ENCODE measurements at places on chromosomes 7 and 10.

- no peak for DNase-seq
These were observed 2.1 kb downstream of the KIF5B start for GRCh38 chr10:32054094-32054493.

DNA sequence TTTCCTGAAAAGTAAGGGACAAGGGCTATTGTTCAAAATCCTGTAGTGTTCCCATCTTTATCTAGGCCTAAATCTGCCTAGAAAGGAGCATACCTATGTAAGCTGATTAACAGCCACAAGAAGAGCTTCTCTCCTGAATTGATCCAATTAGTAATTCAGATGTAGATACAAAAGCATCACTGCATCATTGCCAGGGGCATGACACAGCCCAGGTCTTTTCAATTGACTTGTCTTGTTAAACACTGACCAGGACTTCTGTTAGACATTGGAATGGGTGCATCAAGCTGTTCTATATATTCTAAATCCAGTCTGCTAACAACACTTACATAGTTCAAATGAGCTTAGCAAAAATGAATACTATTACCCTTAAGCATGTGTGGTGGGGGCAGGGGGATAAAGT lies 589.2 kb downstream of the INHBA start:
- DNase-seq, result no peak

- DNase-seq, result no peak
These were observed 353.1 kb downstream of the THSD7A start for GRCh38 chr7:11478882-11479281.

DNA sequence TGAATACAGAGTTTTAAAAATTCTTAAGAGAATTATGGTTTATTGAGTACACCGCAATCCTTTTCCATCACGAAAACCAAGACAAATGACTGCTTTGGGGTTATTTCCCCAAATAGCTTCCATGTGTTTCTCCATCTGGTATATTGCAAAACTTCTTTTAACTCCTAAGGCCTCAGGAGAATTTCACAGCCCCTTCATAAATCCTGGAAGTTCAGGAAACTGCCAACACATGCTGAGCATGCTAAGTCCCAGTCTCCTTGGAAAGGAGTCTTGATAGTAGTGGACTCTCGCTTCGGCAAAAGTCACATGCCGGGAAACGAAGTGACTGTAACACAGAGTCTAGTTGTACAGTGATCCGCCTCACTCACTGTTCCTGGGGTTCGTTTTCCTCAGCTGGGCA lies 88.1 kb upstream of the RSU1 start:
- no peak for DNase-seq

- no peak for DNase-seq
These were observed 151.7 kb upstream of the IGFBP3 start for GRCh38 chr7:46072722-46073121.

DNA sequence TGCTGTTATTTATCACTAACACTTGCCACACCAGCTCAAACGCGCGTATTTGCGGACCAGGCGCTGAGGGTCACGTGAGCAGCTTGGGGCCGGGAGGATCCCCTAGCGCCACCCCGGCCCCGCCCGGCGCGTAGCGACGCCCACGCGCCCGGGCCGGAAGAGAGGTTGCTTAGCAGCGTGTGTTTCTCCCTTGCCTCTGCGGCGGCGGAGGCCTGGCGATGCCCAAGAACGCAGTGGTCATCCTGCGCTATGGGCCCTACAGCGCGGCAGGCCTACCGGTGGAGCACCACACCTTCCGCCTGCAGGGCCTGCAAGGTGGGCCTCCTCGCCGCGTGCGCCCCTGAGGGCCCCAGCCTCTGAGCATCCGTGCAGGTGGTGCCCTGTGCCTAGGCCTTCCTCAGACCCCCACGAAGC lies at the start of gene C10orf53:
TSS of gene C10orf53 (plus strand) at position 172 of the 414 bp plus-strand sequence. CDS start at position 219, 47 bp downstream.
- no peak for DNase-seq

DNA sequence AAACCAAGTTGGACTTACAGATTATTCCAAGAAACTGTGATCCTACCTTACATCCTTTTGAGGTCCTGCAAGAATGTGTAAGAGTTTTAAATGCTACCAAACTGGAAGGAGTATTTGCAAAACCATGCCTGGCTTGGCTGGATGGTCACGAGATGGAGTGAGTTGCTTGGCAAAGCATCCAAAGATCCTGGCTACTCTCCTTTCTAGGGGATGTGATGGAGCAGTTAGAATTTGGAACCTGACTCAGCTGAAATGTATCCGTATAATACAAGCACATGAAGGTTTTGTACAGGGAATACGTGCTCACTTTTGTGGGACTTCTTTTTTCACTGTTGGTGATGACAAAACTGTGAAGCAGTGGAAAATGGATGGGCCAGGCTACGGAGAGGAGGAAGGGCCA lies 13.3 kb upstream of the SYPL1 start:
- no peak for DNase-seq

DNA sequence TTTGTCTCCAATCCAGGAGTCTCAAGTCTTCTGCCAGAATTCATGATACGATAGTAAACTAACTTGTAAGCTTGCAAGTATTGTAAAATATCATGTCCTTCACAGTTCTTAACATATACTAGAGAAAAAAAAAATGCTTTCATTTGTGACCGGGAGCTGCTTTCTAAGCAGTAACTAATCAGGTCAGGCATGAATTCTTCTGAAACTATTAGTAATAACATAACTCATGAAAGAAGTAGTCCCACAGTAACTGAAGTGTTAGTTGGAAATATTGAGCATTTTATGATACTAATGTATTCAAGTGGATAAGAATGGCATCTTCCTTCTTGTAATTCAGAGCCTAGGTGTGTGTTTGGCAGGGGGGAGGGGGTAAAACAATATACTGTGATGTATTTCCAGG lies 665.6 kb downstream of the DNAJB9 start:
- DNase-seq, result no peak

DNA sequence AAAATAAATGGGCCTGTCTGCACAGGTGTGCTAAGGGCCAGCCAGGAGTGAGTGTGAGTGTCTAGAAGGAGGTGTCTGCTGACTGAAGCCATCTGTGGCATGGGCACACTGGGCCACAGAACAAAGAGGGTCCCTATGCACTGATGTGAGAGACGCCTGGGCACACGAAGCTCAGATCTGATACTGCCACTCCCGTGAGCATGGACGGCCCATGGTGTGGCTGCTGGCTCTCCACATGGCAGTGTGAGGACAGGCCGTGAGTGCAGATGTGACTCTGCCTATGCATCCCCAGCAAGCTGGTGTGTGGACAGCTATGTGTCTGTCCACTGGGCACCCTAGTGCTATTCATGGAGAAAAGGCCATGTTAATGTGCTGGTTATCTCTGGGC lies 12.8 kb upstream of the MYL7 start:
- no peak for DNase-seq

- no peak for DNase-seq
These were observed 16.2 kb downstream of the FGFBP3 start for GRCh38 chr10:91893051-91893450.

DNA sequence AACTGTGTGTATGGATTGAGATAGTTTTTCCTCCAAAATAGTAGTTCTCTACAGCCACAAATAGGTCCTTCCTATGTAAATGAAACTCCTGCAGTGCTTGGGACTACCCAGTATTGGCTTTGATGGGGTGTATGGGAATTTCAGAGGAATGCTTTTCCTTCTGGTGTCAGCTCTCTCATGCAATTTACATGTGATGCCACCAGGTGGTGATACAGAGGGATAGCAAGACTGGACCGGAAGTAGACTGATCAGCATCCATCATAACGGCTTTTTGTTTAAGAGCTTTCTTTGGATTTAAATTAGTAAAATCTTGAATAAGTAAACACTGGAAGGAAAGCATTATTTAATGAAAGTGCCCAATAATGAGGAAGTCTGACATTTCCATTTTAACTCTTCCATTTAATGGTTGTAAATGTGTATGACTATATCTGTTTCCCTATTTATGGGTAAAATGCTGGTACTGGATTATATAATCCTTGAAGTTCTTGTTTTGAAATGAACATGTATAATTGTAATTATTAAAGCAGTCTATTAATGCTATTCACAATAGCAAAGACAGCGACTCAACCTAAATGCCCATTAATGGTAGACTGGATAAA lies 22.7 kb downstream of the DYNC1I1 start:
- no peak for DNase-seq

- no peak for DNase-seq
These were observed 182.4 kb downstream of the MYOF start for GRCh38 chr10:93299606-93300287.

DNA sequence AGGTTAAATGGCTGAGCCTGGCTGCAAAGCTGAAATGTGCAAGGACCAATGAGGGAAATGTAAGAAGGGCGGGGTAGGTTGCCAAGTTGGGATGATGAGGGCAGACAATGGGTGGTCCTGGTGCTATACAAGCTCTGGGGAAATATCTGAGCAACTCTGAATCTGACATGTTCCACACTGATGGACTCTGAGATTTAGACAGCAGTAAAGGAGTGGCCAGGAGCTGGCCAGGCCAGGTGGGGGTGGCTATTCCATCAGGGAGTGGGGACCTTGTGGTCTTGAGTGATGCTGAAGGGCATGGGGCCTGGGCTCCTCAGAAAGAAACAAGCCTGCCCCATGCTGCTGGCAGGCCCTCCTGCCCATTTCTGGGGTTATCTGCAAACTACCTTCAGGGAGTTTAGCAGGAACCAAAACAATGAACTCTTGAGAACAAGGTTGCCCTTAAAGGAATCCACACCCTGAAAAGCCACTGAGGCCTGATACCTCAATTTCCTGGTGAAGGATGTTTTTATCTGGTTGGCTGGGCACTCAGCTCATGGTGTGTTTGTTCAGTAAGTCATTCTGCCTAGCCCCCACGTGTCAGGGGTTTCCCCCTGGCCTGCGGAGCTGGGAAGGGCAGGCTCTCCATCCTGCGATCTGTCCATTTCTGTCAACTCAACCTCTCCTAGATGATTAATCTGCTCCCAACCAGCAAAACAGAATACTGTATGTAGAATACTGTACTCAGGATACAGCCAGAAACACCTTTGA lies 143.3 kb upstream of the TNS3 start:
- no peak for DNase-seq

- DNase-seq, result no peak
These were observed 127.3 kb downstream of the DIP2C start for GRCh38 chr10:562142-562541.

DNA sequence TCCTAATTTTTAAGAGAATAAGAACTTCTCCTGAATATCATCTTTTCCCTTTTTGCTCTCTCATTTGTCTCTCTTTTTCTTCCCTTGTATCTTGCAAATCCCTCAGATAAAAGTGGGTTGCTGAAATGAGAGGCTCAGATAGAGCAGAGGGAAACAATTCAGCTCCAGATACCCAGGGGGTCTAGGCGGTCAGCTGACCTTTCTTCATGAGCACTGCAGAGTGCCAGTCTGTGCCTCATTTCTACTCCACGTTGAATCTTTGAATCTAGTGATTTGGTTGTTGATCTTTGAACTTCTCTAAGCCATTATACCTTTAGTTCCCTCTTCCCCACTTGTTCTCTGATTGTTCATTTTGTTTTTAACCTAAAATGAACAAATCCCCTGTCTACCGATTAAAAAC lies 572.6 kb downstream of the PTPRN2 start:
- no peak for DNase-seq

DNA sequence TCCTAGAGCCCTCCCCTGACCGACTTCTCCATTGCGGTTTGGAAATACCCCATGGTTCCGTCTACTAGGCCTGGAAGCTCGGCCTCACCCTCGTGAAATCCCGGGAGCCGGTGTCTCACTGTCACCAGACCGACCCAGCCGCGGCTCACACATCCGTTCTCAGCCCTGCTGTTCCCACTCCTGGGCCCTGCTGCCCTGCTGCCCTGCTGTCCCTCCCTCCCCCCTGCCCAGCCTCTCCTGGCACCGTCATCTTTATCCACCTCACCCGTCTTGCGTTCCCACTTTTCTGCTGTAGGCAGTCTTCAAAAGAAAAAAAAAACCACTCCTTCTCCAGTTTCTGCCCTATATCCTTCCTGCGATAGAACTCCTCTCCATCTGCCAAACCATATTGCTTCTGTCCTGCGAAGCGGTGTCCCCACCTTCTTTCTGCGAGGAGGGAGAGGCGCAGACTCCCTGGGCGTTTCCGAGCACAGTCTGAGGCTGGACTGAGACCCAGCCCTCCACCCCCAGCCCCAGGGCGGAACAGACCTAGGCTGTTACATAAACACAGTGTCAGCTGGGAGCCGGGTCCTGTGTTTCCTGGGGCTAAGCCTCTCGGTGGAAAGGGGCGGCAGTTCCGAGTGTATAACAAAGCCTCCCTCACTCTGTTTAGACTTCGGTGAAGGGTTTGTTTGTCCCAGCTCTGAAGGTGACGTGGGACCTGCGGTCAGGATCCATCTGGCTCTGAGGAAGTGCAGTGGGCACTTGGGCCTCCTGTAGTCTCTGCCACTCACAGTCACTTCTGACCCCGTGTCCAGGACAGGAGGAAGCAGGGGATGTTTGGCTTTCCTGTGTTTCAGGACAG lies 2.8 kb downstream of the AGAP3 start:
- DNase-seq, result peak; percentile 22

GRCh38 chr10:6207658-6208057 lies 4.9 kb downstream of the PFKFB3 start:
- DNase-seq, result no peak

GRCh38 chr7:130461272-130461671 lies 20.5 kb upstream of the CEP41 start:
- DNase-seq, result no peak

GRCh38 chr7:28061824-28062196 lies 118.8 kb downstream of the JAZF1 start:
- DNase-seq, result no peak

DNA sequence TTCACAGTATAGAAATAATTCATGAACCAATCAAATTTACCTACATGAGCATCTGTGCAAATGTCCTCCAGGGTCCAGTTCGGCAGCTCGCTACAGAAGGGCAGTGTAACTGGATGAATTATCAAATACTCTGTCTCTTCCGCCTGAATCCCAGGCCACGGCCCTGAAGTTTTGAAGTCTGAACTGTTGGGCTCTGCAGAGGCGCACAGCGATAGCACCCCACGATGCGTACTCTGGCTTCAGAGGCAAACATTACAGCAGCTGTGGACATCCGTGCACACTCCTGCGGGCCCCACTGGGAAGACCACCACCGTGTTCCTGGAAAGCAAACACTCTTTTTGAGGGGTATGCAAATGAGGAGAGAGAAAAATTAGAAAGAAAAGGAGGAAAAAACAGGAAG lies 259.8 kb upstream of the TCERG1L start:
- no peak for DNase-seq

GRCh38 chr7:128360359-128360678 lies 1.2 kb downstream of the PRRT4 start:
- no peak for DNase-seq

DNA sequence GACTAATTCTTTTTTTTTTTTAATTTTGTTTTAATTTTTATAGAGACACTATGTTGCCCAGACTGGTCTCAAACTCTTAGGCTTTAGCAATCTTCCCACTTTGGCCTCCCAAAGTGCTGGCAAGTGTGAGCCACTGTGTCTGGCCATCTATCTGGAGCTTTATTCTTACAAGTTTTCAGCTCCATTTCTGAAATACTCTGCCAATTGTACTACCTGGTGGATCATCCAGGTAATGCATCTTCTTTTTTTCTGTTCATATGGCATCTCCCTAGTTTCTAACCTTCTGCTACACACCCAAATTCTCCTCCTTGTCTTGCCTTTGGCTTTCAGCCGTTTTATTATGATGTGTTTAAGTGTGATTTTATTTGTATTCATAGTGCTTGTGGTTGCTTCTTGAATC lies 40.2 kb downstream of the ZNF365 start:
- no peak for DNase-seq

GRCh38 chr7:121157341-121157751 lies 168.8 kb downstream of the CPED1 start:
- DNase-seq, result no peak
